ENCODE measurements at places on chromosomes 16 and 17.
A peak's percentile ranks its signal among the peaks of the same experiment; 100 is the strongest.

- no peak for DNase-seq
These were observed 160.3 kb upstream of the RPH3AL start for GRCh38 chr17:512926-513325.

- no peak for DNase-seq
These were observed 67.1 kb upstream of the ZNF469 start for GRCh38 chr16:88315543-88316105.

GRCh38 chr16:17389384-17389783, 81.4 kb downstream of the XYLT1 start:
- DNase-seq, result no peak

GRCh38 chr17:39973496-39973895, 7.1 kb upstream of the PSMD3 start:
- no peak for DNase-seq

DNA sequence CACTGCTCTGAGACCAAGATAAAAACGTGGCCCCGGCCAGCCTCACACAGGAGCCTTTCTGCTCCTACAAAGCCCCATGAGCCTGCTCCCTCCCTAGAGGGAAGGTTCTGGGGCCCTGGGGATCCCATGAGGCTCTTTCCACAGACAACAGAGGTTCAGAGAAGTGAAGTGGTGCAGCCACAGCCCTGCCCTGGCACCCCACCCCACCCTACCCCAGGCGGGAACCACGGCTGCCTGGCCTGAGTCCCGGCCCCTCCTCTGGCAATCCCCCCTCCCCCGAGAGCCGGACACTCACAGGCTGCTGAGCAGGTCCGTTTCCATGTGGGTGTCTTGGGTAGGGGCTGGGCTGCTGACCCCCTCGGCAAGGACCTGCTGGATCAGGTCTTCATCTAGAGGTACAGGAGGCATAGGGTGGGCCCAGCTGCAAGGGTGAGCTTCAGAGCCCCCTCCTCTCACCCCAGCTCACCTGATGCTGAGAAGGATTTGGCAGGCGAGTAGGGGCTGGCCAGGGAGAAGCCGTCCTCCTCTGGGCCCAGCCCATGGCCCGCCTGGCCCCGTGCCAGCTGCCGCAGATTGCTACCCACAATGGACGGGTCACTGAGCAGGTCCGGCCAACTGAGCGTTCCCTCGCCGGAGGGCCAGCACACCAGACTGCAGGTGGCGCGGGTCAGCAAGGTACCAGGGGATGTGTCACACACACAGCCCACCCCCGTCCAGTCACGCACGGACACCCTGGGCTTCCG, 38.7 kb downstream of the PKD1 start:
- no peak for DNase-seq

DNA sequence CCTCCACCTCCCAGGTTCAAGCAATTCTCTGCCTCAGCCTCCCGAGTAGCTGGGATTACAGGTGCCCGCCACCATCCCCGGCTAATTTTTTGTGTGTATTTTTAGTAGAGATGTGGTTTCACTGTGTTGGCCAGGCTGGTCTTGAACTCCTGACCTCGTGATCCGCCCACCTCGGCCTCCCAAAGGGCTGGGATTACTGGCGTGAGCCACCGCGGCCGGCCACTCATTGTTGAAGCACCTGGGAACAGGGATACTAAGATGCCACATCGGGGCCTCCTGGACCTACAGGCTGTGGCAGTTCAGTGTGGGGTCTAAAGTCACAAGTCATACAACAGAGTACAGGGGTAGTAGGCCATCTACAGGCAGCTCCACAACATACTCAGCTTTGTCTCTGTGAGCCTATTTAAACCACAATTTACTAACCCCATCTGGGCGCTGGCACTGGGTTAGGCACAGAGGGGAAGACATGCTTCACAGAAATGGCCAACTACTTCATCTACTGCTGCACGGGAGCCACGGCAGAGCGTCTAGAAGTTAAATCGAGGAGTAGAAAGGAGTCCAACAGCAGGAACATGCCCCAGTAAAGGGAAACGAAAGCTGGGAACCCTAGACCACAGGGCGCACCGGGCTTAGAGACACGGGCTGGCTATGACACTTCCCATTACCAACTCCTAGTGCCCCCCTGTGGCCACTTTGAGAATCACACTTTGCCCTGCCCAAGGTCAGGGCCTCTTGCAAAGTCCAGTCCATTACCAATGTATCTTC, 4.3 kb downstream of the VAMP2 start:
- DNase-seq, result peak; percentile 80

- DNase-seq, result no peak
These were observed 177.0 kb downstream of the IRF8 start for GRCh38 chr16:86075839-86076440.

DNA sequence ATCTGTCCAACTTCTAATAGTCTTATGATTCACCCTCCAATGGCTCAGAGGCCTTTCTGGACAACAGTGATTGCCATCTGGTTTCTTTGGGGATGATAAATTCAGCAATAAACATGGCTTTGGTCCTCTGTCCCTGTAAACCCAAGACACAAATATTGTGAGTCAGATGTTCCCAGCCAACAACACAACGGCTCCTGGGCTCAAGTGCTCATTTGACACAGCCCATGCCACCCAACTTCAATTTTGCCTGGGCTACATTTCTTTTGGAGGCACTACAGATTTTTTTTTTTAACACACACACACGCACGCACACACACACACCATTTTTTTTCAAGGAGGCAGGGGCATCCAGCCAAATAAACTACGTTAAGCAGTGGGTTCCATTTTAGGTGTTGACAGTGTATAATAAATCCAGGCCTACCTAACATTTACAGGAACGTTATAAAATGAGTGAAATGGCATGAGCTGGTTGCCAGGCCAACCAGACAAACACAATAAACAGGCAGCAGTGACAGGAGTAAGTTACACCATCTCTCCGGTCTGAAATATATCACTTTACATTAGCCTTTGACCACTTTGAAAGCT, 939.9 kb upstream of the SOX9 start:
- DNase-seq, result no peak

DNA sequence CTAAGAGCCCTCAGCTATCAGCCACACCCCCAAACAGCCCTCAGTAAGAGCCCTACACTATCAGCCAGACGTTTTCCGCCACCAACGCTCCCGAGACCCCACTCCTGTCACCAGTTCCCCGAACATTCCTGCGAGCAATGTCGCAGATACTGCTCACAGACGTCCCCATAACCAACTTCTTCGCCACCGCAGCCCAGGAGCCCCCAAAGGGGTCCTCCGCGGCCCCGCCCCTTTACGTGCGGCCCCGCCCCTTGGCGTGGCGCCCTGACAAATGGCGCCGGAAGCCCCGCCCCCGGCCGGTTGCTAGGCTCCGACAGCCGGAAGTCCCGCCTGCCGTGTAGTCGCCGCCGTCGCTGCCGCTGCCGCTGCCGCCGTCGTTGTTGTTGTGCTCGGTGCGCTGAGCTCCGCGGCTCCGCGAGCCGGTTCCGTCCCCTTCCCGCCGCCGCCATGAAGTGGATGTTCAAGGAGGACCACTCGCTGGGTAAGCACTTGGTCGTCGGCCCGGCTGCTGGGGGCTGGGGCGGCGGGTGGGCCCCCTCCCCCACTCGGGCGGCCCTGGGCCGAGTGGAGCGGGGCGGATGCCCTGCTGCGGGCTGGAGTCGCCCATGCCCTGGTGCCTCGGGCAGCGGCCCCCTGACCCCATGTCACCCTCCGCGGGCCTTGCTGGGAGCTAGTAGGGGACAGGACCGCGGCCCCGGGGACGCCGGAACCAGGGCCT, at the start of gene GABARAPL2:
Gene GABARAPL2 (plus strand): TSS at position 340 of the 718 bp plus-strand sequence. CDS start 108 bp downstream, at position 448.
- peak; percentile 84 for DNase-seq

DNA sequence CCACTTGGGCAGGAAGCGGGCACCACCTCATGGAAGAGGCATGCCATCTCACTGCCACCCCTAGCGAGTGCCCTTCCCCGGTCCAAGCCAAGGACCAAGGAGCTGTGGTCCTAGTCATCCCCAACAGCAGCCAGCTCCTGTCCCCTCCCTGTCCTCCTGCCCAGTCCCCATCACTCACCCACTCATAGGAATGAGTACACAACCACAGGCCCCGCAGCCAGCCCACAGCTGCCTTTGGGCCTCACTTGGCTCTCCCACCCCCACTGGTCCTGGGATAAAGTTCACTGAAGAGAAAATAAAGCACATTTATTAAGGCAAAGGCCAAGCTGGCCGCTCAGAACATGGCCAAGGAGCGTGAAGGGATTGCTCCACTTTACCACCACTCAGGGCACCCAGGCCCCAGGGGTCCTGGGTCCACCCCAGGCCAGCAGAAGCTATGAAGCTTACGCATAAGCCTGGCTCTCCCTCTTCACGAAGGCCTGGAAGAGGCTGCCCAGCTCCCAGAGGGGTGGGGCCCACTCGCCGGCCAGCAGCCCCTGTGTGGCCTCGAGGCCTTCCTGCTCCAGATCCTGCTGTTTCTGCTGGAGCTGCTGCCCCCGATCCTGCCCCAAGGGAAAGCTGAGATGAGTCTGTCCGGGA, 3.6 kb downstream of the SCRN2 start:
- DNase-seq, result no peak

DNA sequence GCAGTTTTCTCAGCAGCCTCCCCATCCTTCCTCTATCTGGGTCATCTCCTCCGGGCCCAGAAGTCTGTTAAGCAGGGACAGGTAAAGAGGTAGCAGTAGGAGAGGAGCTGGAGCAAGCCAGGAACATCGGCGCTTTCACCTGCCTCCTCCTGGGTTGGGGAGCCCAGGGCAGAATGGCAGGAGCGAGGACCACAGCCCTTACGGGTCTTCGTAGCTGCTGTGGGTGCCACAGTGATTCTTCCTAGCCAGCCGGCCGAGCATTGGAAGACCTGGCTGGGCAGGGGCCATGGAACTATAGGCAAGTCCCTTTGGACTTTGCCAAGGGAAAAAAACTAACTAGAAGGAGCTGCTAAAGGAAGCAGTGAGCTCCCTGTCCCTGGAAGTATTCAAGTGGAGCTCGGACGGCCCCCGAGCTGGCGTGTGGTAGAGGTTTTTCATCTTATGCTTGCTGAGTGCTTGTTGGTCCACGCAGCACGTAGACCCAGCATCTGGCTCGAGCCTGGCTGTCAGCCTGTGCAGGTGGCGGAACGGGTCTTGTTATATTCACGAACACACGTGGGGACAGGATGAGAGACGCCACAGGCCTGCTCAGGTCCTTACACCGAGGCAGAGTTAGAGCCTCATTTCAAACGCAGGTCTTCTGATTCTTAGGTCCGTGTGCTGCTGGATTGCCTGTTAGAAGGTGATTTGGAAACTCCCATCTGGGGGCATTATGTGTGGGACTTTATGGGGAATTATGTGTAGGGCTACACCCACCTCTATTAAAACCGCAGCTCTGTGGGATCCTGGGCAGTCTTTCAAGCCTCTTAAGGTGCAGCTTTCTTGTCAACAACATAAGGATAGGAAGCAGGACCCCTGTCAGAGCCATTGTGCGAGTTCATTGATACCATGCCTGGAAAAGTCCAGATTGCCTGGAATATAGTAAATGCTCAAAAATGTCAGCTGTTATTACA, 54.8 kb downstream of the OR1D5 start:
- DNase-seq, result no peak

GRCh38 chr16:85335584-85336491, 223.6 kb upstream of the CIBAR2 start:
- DNase-seq, result no peak

DNA sequence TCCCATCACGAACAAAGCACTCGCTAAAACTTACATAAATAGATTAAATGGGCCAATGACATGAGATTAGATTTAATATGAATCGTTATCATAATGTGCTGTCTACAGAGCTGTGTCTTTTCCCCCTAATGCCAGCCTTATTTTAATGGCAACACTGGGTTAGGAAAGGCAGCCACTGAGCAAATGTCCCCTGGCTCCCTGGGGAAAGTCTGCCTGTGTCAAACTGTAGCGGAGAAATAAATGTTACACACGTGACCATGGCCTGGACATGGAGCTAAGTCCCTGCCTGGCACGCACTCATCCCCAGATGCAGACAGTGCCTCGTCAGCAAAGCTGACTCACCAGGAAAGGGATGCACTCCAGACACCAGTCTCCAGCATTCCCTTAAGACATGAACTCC, 61.3 kb upstream of the SDK2 start:
- DNase-seq, result no peak

- no peak for DNase-seq
These were observed 1.4 kb downstream of the MPRIP start for GRCh38 chr17:17043461-17044271.

- no peak for DNase-seq
These were observed 48.2 kb upstream of the MGAT5B start for GRCh38 chr17:76820039-76820438.

- DNase-seq, result no peak
These were observed 26.3 kb downstream of the VPS53 start for GRCh38 chr17:688100-688989.

- no peak for DNase-seq
These were observed 69.8 kb downstream of the RMI2 start for GRCh38 chr16:11414815-11415775.

DNA sequence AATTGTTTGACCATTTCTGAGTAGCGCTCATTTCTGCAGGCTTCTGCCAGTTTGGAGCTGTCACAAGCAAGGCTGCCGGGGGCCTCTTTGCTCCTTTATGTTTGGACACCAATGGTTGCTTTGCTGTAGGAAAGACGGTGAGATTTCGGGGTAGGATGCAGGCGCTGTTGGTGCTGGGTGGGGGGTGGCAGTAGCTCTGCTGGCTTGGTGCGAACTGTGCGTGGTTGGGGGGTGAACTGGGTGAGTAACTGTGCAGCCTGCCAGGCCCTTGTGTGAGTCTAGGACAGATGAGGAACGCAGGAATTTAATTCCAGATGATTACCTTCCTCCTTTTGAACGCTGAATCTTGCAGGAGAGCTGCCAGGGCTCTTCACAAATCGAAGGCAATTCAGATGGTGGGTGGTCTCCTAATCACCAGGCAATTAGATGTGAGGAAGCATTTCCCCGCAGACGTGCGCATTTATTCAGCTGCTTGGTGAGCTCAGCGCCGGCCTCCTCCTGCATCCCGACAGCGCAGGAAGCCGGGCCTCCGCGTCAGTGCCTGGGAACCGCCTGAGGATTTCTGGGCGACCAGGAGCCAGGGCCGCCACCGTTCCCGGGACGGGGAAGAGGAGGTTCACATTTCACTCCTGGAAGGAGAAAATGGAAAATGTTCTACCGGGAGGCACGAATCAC, 154.4 kb downstream of the FOXL1 start:
- no peak for DNase-seq

GRCh38 chr16:11417487-11417886, 72.2 kb downstream of the RMI2 start:
- no peak for DNase-seq

- no peak for DNase-seq
These were observed 390 bp downstream of the MLLT6 start for GRCh38 chr17:38705523-38705802.

DNA sequence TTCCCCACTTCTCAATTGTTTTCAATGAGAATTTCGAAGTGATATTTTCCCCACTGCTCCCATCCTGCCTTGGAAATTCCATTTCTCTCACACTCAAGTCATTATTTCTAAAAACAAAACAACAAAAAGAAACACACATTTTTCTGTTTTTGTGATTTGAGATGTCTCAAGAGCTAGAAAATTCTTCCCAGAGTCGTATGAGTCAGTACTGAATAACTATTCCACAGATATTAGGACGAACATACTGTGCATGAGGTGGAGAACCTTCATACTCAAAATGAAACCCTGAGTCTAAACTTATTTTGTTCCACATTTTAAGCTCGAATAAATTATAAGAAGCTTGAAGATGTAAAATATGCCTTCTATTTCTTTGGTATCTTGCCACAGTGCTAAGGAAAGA, 204.6 kb downstream of the SLC39A11 start:
- DNase-seq, result no peak
